ENCODE measurements at places on chromosomes 12 and 14.

DNA sequence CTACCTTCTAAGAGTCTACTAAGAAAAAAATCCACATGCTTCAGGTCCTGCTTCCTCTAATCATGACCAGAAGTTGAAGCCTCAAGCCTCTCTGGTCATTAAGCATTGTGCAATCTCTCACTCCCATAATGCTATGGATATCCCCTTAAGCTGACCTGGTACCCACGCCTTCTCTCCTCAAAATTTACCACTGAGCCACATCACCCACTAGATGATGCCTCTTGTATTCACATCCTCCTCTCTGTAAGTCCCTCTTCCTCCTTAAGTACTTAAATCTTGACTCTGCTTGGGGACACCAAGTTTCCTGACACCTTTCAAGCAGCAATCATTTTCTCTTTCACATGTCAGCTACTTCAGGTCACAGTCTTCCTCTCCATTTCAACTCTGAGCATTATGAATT lies 9.8 kb downstream of the GALNT4 start:
- no peak for DNase-seq
- H3K36me3 ChIP-seq: no peaks in the 10 kb centered on the region
- no peak overlapping the region for H3K27ac ChIP-seq
- no peaks in the 10 kb centered on the region for H3K27me3 ChIP-seq

GRCh38 chr14:77097006-77097699 lies 905 bp upstream of the CIPC start:
- peaks cover 14% of the 10 kb centered on the region for H3K4me1 ChIP-seq
- H3K27me3 ChIP-seq: no peaks in the 10 kb centered on the region
- peak overlapping the region; percentile 95 for H3K27ac ChIP-seq
- no peaks in the 10 kb centered on the region for H3K36me3 ChIP-seq

GRCh38 chr12:76313299-76313698 lies 34.9 kb downstream of the BBS10 start:
- no peaks in the 10 kb centered on the region for H3K36me3 ChIP-seq
- DNase-seq: no peak
- H3K27ac ChIP-seq: no peak overlapping the region
- H3K27me3 ChIP-seq: no peaks in the 10 kb centered on the region
- no peaks in the 10 kb centered on the region for H3K4me1 ChIP-seq

GRCh38 chr14:59013672-59014298 lies 174.7 kb upstream of the DAAM1 start:
- no peak overlapping the region for H3K27ac ChIP-seq
- H3K4me1 ChIP-seq: no peaks in the 10 kb centered on the region
- H3K27me3 ChIP-seq: no peaks in the 10 kb centered on the region
- H3K4me3 ChIP-seq: no peak overlapping the region
- DNase-seq: no peak

GRCh38 chr12:120399531-120399930 lies 30.6 kb upstream of the MSI1 start:
- no peak overlapping the region for H3K27ac ChIP-seq
- no peak for DNase-seq
- peaks cover 6% of the 10 kb centered on the region for H3K27me3 ChIP-seq

DNA sequence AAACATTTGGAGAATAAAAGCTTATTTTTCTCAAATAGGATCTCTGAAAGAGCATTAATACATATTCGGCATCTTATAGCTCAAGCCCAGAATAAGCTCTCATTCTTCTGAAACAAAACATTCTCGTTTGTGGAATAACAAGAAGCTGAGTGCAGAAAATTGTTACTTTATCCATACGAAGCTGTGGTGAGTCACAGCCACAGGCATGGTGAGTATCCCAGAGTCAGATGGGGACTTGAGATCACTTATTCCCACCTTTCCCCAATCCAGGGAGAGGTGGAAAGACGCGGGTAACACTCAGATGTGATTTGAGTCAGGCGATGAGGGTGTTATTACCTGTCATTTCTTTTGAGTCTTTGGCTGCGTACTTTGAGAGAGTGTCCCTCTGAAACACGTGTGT lies 214.6 kb upstream of the TMEM132C start:
- DNase-seq: no peak
- H3K27me3 ChIP-seq: no peaks in the 10 kb centered on the region
- no peak overlapping the region for H3K4me3 ChIP-seq
- no peak overlapping the region for H3K27ac ChIP-seq
- no peaks in the 10 kb centered on the region for H3K4me1 ChIP-seq

DNA sequence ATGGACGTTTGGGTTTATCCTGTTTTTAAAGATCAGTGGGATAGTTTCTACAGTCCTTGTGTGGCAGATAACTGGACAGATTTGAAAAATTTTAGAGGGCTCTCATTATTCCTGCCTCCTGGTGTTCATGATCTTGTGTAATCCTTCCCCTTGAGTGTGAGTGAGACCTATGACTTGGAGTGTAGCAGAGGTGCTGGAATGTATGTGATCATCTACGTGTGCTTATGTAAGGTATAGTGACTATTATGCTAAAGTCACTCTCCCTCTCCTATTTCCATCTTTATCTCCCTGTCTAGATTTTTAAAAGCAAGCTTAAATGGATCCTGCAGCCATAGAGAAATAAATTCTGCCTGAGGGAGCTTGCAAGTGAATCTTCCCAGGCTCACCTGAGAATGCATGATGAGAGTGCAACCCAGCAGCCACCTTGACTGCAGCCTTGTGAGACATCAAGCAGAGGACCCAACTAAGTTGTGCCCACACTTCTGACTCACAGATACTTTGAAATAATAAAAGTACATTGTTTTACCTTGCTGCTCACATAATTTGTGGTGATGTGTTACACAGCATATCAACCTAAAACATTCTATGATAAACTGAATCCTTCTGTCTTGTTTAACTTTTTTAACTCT lies 3.2 kb upstream of the OLR1 start:
- H3K4me1 ChIP-seq: no peaks in the 10 kb centered on the region
- no peaks in the 10 kb centered on the region for H3K27me3 ChIP-seq
- H3K36me3 ChIP-seq: no peaks in the 10 kb centered on the region
- H3K4me3 ChIP-seq: no peak overlapping the region
- no peak for DNase-seq
- H3K27ac ChIP-seq: no peak overlapping the region

- H3K27ac ChIP-seq: no peak within 1 kb of the TSS
- H3K4me1 ChIP-seq: peaks cover 10% of the 10 kb centered on the region
- peak; percentile 52 for DNase-seq
- peaks cover 24% of the 10 kb centered on the region for H3K27me3 ChIP-seq
Measured at GRCh38 chr12:120639771-120640721, at the start of gene CABP1. CABP1 (plus strand) TSS chr12:120640626; CDS start chr12:120640686, 60 bp downstream.

DNA sequence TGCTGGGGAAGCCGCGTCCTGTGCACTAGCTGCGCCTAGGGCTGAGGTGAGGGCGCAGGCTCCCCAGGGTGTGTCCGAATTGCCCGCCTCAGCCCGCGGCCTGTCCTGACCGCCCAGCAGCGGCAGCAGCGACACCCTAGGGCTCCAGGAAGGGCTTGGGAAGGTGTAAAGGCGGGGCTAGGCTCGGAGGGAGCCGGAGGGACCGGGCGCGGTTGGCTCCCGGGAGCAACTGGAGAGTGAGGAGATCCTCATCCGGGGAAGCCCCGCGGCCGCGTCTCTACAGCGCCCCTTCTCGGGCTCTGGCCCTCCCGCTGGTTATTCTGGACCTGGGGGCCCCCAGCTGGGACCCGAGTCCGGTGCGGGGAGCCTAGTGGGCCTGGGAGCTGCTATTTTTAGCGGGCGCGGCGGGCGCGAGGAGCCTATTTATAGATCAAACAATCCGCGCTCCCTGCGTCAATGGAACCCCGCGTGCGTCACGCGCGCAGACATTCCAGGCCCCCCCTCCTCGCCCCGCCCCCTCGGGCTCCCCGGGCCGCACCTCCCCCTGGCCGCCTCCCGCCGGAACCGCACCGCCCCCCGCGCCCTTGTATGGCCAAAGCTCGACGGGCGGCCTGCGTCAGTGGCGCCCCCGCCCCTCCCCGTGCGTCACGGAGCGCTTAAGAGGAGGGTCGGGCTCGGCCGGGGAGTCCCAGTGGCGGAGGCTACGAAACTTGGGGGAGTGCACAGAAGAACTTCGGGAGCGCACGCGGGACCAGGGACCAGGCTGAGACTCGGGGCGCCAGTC lies at the start of gene NR4A1:
TSS of gene NR4A1 (plus strand) at position 685 of the 784 bp plus-strand sequence. CDS start 2,887 bp downstream, outside the sequence.
- DNase-seq: peak; percentile 99
- H3K36me3 ChIP-seq: no peaks in the 10 kb centered on the region
- H3K27ac ChIP-seq: peak within 1 kb of the TSS; percentile 93

- H3K36me3 ChIP-seq: no peaks in the 10 kb centered on the region
- H3K27me3 ChIP-seq: no peaks in the 10 kb centered on the region
- no peak overlapping the region for H3K27ac ChIP-seq
- no peaks in the 10 kb centered on the region for H3K4me1 ChIP-seq
- no peak for DNase-seq
- H3K4me3 ChIP-seq: no peak overlapping the region
Measured at GRCh38 chr12:39503439-39503838, 60.5 kb upstream of the KIF21A start.

GRCh38 chr14:58850011-58850410 lies 212.2 kb downstream of the DACT1 start:
- no peaks in the 10 kb centered on the region for H3K4me1 ChIP-seq
- H3K4me3 ChIP-seq: no peak overlapping the region
- H3K27ac ChIP-seq: no peak overlapping the region
- no peaks in the 10 kb centered on the region for H3K27me3 ChIP-seq
- no peak for DNase-seq

DNA sequence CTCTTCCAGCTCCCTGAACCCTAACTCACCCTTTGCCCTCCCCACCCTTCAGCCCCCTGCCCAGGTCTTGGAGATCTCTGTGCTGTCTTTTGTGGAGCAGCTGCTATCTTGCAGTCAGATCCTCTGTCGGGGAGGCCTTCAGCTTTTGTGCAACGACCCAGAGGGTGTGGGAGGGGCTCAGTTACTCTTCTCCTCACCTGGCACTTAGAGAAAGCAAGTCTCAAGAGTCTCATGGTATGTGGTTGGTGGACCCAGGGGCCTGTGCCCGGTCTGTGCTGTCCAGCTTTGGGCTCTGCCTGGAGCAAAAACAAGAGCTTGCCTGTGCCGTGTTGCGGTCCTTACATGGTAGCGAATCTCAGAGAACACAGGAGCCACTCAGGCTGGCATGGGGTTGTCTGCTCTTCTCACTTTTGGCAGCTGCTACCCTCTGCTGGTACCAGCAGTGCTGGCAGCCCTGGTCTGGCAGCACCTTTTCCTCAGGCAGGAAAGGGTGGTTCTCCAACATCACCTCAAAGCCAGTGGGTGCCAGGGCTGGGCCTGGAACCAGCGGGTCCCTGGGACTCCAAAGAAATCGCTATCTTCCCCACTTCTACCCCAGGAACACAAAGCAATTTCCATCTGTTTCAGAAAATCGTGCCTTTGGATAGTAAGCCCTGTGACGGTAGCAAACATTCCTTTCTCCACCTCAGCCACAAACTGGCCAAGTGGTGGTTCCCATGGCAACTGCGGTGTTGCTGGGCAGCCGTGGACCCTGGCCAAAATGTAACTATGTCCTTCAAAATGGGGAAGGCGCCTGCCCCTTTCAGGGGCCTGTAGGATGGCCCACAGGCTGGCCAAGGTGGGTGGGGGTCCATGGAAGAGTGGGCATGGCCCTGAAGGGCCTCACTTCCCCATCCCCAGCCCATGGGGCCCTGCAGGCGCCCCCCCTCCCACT lies 90.0 kb downstream of the RIN3 start:
- H3K27me3 ChIP-seq: no peaks in the 10 kb centered on the region
- DNase-seq: no peak
- no peaks in the 10 kb centered on the region for H3K36me3 ChIP-seq
- H3K27ac ChIP-seq: no peak overlapping the region
- H3K4me1 ChIP-seq: peaks cover 5% of the 10 kb centered on the region
- H3K4me3 ChIP-seq: no peak overlapping the region

GRCh38 chr12:121079736-121080272 lies 40.8 kb upstream of the OASL start:
- no peak overlapping the region for H3K27ac ChIP-seq
- no peaks in the 10 kb centered on the region for H3K36me3 ChIP-seq
- no peak overlapping the region for H3K4me3 ChIP-seq
- DNase-seq: no peak
- H3K27me3 ChIP-seq: no peaks in the 10 kb centered on the region
